ENCODE measurements at places on chromosomes 12 and 14.

DNA sequence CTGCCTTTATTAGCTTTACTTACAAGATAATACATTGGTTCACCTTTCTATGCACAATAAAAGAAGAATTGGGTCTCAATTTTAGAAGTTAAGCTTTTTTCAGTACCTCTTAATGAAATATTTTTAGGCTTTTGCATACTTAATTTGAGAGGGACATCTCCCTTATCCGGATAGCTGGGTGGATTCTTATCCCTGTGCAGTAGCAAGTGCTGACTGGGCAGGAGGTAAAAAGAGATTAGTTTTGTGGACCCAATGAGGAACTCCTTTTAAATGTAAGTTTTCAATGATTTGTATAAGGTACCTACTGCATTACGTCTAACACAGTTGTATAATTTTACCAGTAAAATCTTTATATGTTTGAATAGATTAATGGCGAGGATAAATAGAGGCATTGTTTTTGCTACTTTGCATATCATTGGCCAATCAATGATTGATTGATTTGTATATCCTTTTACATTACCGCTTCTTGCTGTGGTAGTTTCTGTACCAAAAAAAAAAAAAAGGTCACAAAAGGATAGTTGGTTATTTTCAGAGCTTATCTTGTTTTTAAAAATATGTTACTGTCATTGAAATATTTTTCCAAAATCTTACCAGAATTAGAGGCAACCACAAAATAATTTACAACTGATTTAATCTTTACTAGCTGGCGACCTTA, 2.2 kb downstream of the CPSF6 start:
- no peak for DNase-seq

GRCh38 chr12:69026336-69026735, 93.4 kb upstream of the CPM start:
- no peak for DNase-seq

DNA sequence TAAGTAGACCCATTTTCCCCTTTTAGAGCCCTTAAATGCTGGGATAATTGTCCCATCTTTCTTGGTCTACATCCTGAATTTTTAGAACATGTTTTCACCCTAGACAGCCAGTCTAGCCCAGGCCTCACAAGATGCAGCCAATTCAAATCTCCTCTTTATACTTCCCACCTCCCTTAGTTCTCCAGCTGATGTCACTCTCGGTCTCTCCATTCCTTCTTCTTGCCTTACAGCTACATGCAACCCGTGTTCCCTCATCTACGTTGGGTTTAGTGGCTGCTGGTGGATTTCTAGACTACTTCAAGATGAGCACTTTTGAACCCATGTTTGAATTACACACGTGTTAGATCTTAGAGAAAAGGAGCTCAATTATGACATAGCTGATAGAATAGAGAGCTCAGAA, 132.0 kb downstream of the PPM1H start:
- no peak for DNase-seq

DNA sequence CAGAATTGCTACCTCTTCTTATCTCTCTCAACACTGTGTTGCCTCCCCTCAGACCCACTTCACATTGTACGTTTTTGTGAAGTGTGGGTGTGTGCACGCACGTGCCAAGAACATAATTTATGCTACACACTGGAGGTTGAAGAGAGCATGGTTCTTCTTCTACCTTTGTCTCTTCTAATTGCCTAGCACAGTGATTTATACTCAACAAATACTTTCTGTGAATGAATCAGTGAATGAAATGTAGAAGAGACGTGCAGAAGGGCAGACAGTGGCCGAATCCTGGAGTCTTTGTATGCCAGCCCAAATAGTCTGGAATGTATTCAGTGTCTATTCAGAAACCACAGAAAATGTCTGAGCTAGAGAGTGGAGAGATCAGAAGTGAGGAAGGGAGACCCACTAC, 4.6 kb upstream of the SAMD4A start:
- DNase-seq = peak; percentile 53

GRCh38 chr12:13790317-13790716, 191.1 kb downstream of the GRIN2B start:
- DNase-seq = no peak
